ENCODE measurements at places on chromosomes 7 and 10. TPM values are rescaled to one million over a fixed set of nuclear protein-coding genes. Genes with fewer than 3 reads are reported as not detected.

The PPRC1 gene
- total RNA-seq, result 68.2 TPM

The NPY gene
- total RNA-seq, result not detected

The ANKRD30A gene
- total RNA-seq, result not detected

The DTX2 gene
- total RNA-seq, result 29.9 TPM

The SPDYE8 gene
- total RNA-seq, result not detected

The GPR26 gene
- total RNA-seq, result not detected

The SORCS3 gene
- not detected for total RNA-seq

- peaks cover 50% of the 10 kb centered on the region for H3K4me1 ChIP-seq
- H3K27me3 ChIP-seq, result no peaks in the 10 kb centered on the region
- H3K36me3 ChIP-seq, result peaks cover 5% of the 10 kb centered on the region
- H3K27ac ChIP-seq, result peak overlapping the region; percentile 95
- peak; percentile 97 for DNase-seq
- peak overlapping the region; percentile 78 for H3K4me3 ChIP-seq
These were observed 8.0 kb upstream of the HSPB1 start for GRCh38 chr7:76294344-76295024.

- H3K4me1 ChIP-seq, result no peaks in the 10 kb centered on the region
- peaks cover 11% of the 10 kb centered on the region for H3K27me3 ChIP-seq
- no peaks in the 10 kb centered on the region for H3K36me3 ChIP-seq
- DNase-seq, result no peak
These were observed 70.8 kb downstream of the GRID1 start for GRCh38 chr10:86295791-86296190.

DNA sequence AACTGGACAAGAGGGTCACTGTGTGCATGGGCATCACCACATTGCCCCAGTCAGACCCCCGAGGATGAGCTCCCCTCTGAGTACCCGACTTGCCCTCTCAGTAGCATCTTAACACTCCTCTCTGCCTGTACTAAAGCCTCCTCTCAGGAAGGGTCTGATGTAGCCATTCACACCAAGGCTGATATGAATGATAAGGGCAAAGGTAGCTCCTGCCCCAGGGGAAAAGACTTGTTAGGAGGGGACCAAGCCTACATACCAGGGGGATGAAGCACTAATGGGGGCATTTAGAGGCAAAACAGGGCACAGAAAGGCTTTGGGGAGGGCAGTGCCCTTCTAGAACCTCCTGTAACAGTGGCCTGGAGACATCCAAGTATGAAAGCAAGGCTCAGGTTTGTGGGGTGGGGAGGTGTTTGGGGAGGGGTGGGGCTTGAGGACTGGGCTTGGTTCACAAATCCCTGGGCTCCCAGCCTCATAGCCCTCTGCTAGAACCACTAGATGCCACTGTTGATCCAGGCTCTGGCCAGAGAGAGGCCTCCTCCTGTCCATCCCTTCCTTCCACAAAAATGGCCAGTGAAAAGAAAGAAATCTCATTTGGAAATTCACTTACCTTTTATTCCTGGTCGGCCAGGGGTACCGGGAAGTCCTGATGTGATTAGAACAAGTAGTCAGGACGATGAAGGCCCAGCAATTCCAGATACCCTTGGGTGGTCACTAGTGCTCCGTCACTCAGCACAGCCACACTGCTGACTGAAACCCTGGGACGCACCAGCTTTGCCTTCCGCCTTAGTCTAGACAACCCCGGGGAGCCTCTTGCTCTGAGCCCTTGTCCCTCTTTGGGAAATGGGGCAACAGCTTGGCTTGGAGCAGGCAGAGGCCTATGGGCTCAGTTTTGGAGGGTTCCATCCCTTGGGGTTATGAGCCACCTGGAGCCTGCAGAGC is 40.3 kb downstream of the COL17A1 start:
- H3K36me3 ChIP-seq, result peaks cover 96% of the 10 kb centered on the region
- H3K27ac ChIP-seq, result no peak overlapping the region
- no peak overlapping the region for H3K4me3 ChIP-seq
- H3K4me1 ChIP-seq, result peaks cover 4% of the 10 kb centered on the region
- DNase-seq, result peak; percentile 64
- H3K27me3 ChIP-seq, result no peaks in the 10 kb centered on the region

DNA sequence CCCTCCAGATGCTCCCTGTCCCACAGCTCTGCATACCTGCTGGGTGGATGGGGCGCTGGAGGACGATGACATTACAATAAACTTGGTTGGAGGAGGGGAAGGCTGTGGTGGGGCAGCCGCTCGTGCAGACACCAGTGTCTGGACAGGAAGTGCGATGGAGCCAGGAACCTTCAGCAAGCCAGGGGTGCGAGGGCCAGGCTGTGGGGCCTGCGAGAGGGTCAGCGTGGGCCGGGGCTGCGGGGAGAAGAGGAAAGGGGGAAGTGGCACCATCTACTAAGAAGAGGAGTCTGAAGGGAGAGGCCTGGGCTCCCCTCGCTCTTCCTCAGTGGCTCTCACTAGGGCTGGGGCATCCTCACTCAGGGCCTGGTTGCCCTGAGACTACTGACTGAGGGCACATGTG is 6.4 kb downstream of the AP4M1 start:
- peaks cover 59% of the 10 kb centered on the region for H3K36me3 ChIP-seq
- H3K4me3 ChIP-seq, result no peak overlapping the region
- H3K27ac ChIP-seq, result no peak overlapping the region
- peaks cover 4% of the 10 kb centered on the region for H3K4me1 ChIP-seq
- DNase-seq, result no peak

DNA sequence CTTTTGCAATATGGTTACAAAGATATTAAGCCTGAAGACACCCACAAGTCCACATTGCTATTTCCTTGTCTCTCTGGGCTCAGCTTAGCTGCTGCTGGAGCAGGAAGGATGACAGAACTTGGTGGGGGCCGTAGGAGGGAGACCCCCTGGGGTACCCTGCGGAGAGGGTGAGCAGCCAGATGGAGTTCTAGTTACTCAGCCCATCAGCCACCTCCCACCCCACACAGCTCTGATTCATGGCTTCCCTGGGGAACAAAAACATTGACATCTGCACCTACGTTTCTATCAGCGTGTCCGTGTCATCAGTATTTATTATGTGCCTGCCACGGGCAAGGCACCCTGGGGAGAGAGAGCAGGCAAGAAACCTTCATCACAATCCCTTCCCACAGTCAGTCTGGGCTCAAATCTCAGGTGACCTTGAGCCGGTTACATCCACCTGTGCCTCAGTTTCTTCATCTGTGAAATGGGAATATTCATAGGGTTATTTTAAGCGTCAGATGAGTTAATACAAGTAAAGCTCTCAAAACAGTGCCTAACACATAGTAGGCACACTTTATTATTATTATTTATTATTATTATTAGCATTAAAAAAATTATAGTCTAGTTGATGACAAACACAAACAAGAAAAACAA is 131.5 kb downstream of the C10orf105 start:
- DNase-seq, result no peak
- H3K4me3 ChIP-seq, result no peak overlapping the region
- no peaks in the 10 kb centered on the region for H3K4me1 ChIP-seq
- no peak overlapping the region for H3K27ac ChIP-seq
- no peaks in the 10 kb centered on the region for H3K36me3 ChIP-seq
- peaks cover 33% of the 10 kb centered on the region for H3K27me3 ChIP-seq

- peak; percentile 66 for DNase-seq
- H3K27ac ChIP-seq, result no peak overlapping the region
- no peaks in the 10 kb centered on the region for H3K27me3 ChIP-seq
- peaks cover 19% of the 10 kb centered on the region for H3K4me1 ChIP-seq
- H3K4me3 ChIP-seq, result no peak overlapping the region
These were observed 299.4 kb downstream of the SNX13 start for GRCh38 chr7:17640730-17641377.

- no peaks in the 10 kb centered on the region for H3K27me3 ChIP-seq
- H3K27ac ChIP-seq, result peak overlapping the region; percentile 90
- H3K36me3 ChIP-seq, result no peaks in the 10 kb centered on the region
- peak; percentile 94 for DNase-seq
- peak overlapping the region; percentile 38 for H3K4me3 ChIP-seq
These were observed 13.3 kb upstream of the ACSL5 start for GRCh38 chr10:112360308-112361270.

- H3K27me3 ChIP-seq, result peaks cover 34% of the 10 kb centered on the region
- no peak overlapping the region for H3K4me3 ChIP-seq
- no peaks in the 10 kb centered on the region for H3K36me3 ChIP-seq
- H3K27ac ChIP-seq, result no peak overlapping the region
These were observed 98.3 kb downstream of the HIF1AN start for GRCh38 chr10:100634034-100634433.

DNA sequence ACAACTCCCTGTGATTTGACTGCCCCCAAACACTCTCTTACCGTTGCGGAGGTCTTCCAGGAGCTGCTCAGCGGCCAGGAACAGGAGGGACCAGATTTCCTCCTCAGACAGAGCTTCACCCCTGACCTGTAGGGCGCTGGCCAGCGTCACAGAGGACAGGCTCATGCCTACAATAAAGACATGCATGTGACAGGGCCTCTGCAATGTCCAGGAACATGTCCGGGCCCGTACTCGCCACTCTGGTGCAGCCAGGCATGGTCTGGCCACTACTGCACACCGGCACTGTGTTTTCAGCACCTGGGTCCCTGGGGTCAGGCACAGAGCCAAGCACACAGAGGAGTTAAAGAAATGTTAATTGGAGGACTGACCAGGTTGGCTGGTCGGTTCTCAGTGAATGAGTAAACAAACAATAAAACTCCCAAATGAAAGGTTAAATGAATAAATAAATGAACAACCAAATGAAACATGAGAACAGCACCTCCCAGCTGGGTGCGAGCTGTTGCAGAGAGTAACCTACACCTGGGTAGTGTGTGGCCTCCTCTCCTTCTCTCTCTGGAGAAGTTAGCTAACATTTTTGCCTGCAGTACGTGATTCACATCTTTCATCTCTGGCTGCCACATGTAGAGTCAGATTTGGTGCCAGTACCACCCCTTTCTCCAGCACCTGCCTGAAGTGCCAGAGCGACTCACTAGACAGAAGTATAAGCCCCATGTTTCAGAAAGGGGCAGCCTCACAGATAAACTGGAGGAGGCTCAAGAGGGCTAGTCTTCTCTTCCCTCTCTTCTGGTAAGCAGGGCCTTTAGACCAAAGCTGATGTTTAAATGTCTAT is 22.8 kb downstream of the FRMPD2 start:
- H3K36me3 ChIP-seq, result peaks cover 6% of the 10 kb centered on the region
- H3K4me1 ChIP-seq, result peaks cover 26% of the 10 kb centered on the region
- DNase-seq, result peak; percentile 57
- peak overlapping the region; percentile 80 for H3K27ac ChIP-seq

- H3K36me3 ChIP-seq, result no peaks in the 10 kb centered on the region
- H3K4me3 ChIP-seq, result no peak overlapping the region
- H3K27me3 ChIP-seq, result peaks cover 20% of the 10 kb centered on the region
- H3K27ac ChIP-seq, result no peak overlapping the region
- H3K4me1 ChIP-seq, result no peaks in the 10 kb centered on the region
These were observed 48.6 kb upstream of the ADO start for GRCh38 chr10:62755662-62756653.

DNA sequence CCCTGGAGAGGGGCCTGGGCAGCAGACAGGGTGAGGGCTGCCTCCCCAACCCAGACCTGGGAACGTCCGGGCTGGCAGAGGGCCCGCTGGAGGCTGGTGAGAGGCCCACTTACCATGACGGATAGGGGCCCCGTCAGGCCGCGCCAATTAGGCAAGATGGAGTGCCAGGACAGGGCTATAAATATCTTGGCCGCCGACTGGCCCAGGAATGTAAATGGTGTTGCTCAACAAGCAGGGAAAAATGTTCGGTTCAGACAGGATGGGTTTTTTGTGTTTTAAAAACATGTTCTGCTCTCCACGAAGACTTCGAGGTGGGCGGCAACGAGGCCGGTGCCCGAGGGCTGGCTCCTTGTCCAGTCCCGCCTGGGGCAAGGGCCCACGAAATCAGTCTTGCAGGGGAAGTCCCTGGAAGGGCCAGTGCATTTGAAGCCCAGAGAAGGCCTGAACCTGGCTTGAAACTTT is 35.8 kb upstream of the ELN start:
- H3K27me3 ChIP-seq, result no peaks in the 10 kb centered on the region
- H3K4me3 ChIP-seq, result no peak overlapping the region
- peak; percentile 72 for DNase-seq
- H3K36me3 ChIP-seq, result peaks cover 11% of the 10 kb centered on the region

DNA sequence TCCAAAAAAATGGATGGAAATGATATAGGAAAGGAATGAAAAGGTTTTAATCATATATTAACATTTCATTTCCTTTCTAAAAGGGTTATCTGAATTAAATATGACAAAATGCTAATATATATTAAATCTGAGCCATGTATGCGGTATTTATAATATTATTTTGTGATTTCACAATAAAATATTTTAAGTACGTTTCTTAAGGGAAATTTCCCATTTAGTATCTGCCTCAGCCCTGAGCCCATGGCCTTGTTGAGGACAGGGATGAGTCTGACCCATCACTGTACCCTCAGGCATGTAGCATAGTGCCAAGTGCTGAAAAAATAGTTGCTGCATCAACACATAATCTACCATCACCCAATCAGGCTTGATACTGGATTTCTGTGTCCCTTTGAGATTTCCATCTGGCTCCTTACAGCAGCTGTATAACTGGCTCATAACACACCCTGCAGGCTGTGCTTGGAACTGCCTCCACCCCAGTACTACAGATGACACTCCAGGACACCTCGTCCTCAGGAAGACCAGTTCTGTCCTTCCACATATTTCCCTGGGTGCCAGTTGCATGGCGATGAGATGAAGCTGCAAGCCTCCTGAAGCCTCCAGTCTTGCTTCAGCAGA is 59.4 kb upstream of the ASAH2 start:
- H3K4me1 ChIP-seq, result peaks cover 12% of the 10 kb centered on the region
- peak; percentile 54 for DNase-seq
- no peaks in the 10 kb centered on the region for H3K27me3 ChIP-seq
- H3K4me3 ChIP-seq, result no peak overlapping the region
- H3K36me3 ChIP-seq, result peaks cover 39% of the 10 kb centered on the region

DNA sequence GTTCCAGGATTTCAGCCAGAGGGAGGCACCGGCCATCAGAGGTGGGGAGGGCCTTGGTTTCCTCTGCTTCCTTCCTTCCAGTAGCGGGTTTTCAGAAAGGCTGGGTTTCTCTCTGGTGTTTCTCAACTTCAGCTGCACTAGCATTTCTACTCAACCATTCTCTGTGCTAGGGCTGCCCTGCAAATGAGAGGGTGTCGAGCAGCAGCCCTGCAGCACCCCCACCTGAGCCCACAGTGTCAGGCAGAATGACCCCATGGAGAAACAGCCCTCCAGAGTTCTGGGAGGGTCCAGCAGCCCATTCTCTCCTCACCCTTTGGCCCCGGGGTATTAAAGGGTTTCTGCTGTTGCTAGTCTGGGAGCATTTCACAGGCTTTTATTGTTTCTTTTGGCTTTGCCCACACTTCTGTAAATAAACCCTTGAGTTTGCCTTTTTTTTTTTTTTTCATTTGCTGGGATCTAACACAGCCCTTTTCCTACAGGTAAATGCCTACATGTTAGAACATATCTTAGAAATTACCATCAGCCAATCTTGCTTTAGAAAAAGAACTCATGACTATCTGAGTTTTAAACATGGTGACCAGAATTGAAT is 151.5 kb upstream of the VIPR2 start:
- DNase-seq, result no peak
- no peak overlapping the region for H3K27ac ChIP-seq
- peaks cover 6% of the 10 kb centered on the region for H3K36me3 ChIP-seq
- H3K4me3 ChIP-seq, result no peak overlapping the region
- no peaks in the 10 kb centered on the region for H3K4me1 ChIP-seq

Data from MCF 10A (cell line).